Body of pancreas (tissue), 4 donors: ENCODE measurements at places on chromosomes 11 and 22. TPM values are rescaled to one million over a fixed set of nuclear protein-coding genes. Genes with fewer than 3 reads are reported as not detected.
A peak's percentile ranks its signal among the peaks of the same experiment; 100 is the strongest.

The CHORDC1 gene
- 27.8 TPM for total RNA-seq

GRCh38 chr11:119352857-119353260 is 6.4 kb upstream of the MFRP start:
- DNase-seq = peak; percentile 84

- DNase-seq = peak; percentile 91
These were observed 25.0 kb upstream of the ARFGAP3 start for GRCh38 chr22:42881982-42882656.

DNA sequence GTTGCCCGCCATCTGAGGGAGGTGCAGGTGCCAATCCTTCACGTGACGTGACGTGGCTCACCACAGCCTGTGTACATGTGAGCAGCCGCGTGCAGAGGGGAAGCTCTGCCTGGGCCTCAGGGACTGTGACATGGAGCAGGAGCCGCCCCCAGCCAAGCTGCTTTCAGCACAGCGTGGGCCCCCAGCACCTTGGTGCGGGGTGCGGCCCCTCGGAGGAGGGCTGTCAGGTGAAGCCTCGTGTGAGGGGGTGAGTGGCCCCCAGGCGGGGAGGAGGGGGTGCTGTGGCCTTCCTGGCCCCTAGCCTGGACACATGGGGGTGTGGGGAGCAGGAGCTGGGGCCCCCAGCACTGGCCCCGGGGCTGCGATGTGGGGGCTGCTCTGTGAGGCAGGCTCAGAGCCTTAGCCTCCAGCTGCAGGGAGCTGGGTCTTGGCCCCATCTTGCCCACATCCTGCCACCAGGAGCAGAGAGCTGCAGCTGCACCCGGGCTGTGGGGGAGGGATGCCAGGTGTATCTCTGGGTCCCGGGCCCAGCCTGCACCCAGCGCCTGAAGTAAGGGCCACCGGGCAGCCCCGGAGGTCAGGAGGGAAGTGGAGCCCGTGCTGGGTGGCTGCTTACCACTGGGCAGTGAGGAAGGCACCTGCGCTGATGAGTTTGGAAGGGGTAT is at the start of gene ADORA2A:
Gene ADORA2A (plus strand): TSS at position 100 of the 665 bp plus-strand sequence. CDS start 5,806 bp downstream, outside the sequence.
- no peak for DNase-seq

GRCh38 chr11:90204832-90205646 is 17.8 kb downstream of the CHORDC1 start:
- DNase-seq = no peak
